Stimulated activated naive CD8-positive, alpha-beta T cell treated with anti-CD3 and anti-CD28 coated beads, Interleukin-15, Interleukin-2, amounts not matched to agents 100 U/mL and 50 U/mL, for 24 hours (primary cell): ENCODE measurements at places on chromosomes 3 and 15.

- DNase-seq: no peak
Observed at GRCh38 chr3:4413467-4413866, 53.6 kb downstream of the SUMF1 start.

- DNase-seq: no peak
Observed at GRCh38 chr15:60529332-60529731, 50.4 kb upstream of the ICE2 start.

DNA sequence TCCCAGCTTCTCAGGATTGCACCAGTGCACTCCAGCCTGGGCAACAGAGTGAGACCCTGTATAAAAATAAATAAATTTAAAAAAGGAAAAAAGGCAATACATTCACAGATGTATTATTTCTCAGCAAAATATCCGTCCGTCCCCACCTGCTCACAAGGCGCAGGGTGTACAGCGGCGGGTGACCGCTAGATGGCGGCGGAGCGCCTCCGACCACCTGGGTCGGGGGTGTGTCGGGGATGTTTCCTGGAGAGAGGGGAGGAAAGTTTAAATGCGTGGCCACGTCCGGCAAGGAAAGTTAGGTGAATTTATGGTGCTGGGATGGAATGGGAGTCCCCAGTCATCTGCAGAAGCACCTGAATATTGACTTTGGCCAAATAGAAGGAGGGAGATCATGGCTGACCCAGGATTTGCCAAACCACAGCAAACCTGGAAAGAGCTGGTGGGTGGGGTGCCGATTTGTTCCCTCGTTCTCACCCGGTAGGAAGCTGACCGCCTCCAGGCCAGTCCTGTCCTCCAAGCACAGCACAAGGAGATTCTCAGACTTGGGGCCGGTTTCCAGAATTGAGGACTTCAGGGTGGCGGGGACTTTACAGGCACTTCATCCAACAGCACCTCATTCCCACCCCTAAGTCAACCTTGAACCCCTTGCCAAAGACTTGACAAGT lies 88.3 kb downstream of the TMEM266 start:
- peak; percentile 84 for DNase-seq

DNA sequence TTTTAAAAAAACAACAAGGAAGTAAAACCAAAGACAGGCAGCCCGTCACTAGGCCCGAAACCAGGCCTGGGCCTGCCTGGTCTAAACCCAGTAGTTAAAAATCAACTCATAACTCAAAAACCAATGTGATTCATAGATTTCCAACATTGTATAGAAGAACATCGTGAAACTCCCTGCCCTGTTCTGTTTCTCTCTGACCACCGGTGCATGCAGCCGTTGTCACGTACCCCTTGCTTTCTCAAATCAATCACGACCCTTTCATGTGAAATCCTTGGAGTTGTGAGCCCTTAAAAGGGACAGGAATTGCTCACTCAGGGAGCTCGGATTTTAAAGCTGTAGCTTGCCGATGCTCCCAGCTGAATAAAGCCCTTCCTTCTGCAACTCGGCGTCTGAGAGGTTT lies 89.5 kb downstream of the DCLK3 start:
- DNase-seq: no peak

GRCh38 chr3:170701696-170702678 lies 116.1 kb upstream of the SLC7A14 start:
- no peak for DNase-seq
